ENCODE measurements at places on chromosomes 5 and 9. TPM values are rescaled to one million over a fixed set of nuclear protein-coding genes. Genes with fewer than 3 reads are reported as not detected.

GRCh38 chr9:35993976-35994720, 36.2 kb upstream of the OR2S2 start:
- DNase-seq = no peak

Gene ADAMTS16
- total RNA-seq = 0.49 TPM

Gene PCDHB6
- total RNA-seq = not detected

Gene CPLANE1
- 26.5 TPM for total RNA-seq

DNA sequence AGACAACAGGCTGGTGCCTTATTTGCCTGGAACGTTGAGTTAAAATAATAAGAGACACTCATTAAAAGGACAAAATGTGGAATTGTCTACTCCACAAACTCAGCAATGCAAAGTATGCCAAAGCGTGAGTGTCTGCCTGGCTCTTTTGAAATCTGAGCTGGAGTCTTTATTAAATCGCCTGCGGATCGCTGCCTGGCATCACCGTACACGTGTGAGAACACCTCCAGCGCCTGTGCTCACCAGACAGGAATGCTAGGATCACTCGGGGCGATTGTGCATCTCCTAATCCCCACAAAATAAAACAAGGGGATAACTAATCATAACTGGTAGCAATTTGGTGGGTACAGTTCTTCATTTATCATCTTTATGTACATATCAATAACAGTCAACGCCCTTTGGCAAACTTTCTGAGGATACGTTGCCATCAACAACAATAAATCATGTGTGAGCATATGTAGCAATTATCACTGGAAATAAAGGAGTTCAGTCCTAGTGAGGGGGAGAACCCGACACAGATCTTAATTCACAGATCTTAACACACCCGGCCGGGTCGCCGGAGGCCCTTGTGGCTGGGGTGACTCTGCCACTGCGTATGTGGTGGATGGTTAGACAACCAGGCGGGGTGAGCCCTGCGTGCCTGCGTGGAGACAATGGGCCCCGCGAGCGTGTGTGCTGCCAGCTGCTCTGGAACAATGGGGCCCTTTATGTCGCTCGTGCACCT, 284.9 kb upstream of the IRX1 start:
- peak; percentile 91 for DNase-seq

Gene TEK
- total RNA-seq = 12.5 TPM

All from vagina (tissue), 2 donors.